Naive thymus-derived CD4-positive, alpha-beta T cell (primary cell): ENCODE measurements at places on chromosomes 7 and 10.

GRCh38 chr7:24395512-24395911 is 111.5 kb downstream of the NPY start:
- no peak for DNase-seq

GRCh38 chr10:93678805-93679587 is 23.4 kb downstream of the FRA10AC1 start:
- no peak for DNase-seq

DNA sequence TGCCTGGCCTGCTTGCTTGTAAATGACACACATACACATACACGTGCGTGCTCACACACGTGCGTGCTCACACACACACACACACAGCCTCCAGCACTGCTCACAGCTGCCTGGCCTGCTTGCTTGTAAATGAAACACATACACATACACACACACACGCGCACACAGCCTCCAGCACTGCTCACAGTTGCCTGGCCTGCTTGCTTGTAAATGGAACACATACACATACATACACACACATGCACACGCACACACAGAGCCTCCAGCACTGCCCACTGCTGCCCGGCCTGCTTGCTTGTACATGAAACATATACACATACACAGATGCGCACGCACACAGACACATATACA is 397.2 kb downstream of the PLXNA4 start:
- DNase-seq: no peak

DNA sequence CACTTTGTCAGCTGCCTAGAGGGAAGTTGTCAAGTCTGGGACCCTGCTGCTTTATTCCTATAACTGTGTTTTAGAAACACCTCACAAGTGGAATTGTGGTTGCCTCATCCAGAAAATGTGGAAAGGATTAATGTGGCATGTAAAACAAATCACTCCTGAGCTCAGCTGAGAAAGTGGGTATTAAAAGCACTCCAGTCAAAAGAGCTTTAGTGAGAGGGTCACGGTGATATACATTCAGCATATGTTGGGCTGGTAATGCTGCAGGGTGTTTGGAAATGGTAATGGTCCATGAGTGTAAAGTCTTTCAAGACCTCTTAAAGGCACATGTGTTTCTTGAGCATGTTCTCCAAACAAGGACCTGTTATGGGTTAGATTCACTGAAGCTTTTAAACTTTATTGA is 318.2 kb upstream of the MEOX2 start:
- DNase-seq: no peak

DNA sequence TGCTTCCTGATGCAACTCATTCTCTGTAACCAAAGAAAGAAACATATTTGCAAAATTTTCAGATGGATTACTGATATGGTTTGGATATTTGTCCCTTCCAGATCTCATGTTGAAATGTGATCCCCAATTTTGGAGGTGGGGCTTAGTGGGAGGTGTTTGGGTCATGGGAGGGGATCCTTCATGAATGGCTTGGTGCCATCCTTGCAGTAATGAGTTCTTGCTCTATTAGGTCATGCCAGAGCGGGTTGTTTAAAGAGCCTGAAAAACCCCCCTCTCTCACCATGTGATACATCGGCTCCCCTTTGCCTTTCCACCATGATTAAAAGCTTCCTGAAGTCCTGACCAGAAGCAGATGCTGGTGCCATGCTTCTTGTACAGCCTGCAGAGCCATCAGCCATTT is 43.8 kb upstream of the PRKG1 start:
- no peak for DNase-seq

DNA sequence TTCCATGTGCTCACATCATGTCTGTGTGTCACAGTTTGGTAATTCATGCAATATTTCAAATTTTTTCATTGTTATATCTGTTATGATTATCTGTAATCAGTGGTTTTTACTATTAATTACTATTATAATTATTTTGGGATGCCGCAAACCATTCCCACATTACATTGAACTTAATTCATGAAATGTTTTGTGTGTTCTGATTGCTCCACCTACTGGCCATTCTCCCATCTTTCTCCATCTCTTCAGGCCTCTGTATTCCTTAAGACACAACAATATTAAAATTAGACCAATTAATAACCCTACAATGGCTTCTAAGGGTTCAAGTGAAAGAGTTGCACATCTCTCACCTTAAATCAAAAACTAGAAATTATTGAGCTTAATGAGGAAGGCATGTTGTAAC is 398.5 kb downstream of the PCDH15 start:
- DNase-seq: no peak

DNA sequence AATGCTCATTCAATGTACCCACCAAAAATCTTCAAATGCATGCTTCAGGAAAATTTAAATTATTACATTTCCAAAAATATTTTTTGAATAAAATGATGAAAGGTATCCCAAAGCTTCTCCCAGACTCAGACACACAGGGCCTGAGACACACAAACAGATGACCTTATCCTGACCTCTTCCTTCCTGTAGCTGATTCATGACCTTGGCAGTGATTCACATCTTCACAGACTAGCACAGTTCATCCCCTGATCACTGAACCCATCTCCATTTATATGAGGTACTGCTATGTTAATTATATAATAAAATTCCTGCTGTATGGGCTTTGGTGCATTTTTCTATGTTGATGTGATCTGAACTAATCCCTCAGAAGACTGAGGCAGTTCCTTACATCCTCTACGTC is 265.0 kb upstream of the GLI3 start:
- DNase-seq: no peak

- DNase-seq: no peak
Observed at GRCh38 chr7:29328045-29328444, 133.5 kb downstream of the CHN2 start.

- no peak for DNase-seq
Observed at GRCh38 chr10:44733501-44734488, 177.3 kb upstream of the TMEM72 start.

DNA sequence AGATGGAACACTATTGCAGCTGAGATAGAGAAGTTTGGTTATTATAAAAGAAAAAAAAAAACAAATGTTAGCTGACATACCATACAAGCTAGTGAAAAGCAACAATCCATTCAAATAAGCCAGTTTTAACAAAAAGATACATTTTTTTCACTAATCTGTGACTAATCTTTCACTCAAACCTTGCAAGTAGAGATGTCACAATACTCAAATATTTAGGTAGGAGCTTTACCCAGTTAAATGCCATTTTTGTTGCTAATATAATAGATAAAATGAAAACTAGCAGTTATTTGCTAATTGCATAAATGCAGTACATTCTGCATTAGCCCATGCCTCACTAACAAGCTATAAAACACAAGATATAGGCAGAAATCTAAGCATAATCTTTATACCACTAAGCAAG is 123.6 kb downstream of the BTAF1 start:
- DNase-seq: no peak

- DNase-seq: no peak
Observed at GRCh38 chr10:76015245-76015644, 583.8 kb downstream of the LRMDA start.

- DNase-seq: no peak
Observed at GRCh38 chr10:7231509-7232414, 179.1 kb downstream of the SFMBT2 start.

DNA sequence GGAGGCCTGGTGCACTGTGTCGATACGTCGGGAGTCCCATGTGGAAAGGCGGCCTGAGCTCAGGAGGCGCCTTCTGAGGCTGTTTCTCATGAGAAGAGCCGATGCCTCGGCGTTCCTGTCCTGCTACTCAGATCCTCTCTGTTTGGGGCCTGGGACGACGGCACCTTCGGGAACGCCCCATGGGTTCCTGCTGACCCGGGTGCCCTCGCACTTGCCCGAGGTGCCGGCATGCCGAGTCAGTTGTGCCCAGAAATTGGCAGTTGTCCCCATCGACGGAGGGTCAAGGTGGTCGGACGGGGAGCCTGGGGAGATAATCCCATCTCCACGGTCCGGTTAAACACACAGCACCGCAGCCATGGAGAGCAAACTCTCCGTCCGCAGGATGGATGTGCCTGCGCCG is 33.0 kb downstream of the NKX6-2 start:
- no peak for DNase-seq

DNA sequence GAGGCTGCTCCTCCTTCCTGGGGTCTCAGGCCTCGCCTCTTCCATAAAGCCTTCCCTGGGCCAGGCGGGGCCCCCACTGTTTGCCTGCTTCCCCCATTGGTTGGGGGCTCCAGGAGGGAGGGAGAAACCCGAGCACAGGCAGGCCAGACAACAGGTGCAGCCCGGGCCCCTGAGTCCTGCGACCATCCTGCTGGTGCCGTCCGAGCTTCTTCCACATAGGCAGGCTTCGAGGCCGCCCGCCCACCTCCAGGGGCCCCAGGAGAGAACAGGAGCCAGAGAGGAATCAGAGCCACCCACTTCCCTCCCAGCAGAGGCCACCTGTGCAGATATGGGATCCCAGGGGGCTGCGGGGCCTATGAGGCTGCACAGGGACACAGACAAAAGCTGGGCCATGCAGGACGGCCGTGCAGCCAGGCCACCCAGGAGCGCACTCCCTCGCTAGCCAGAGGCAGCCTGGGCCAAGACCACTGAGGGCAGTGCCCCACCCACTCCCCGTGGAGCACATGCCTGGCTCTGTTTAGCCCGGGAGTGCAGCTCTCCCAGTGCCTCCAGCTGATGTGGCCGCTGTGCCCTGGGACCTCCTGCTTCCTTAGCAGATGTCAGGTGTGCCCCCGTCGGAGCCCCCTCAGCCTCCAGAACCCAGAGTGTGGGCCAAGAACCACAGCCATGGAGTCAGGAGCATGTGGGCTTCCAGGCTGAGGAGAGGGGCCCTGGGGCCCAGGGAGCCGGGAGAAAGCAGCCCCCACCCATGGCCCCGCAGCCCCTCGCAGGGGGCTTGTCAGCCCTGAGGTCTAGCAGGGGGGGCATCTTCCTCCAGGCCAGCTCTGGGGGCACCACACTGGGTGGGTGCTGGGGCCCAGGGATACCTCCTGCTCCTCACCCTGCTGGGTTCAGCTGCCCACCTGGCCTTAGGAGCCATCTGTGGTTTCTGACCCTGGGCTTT is 59.9 kb upstream of the INPP5A start:
- no peak for DNase-seq

DNA sequence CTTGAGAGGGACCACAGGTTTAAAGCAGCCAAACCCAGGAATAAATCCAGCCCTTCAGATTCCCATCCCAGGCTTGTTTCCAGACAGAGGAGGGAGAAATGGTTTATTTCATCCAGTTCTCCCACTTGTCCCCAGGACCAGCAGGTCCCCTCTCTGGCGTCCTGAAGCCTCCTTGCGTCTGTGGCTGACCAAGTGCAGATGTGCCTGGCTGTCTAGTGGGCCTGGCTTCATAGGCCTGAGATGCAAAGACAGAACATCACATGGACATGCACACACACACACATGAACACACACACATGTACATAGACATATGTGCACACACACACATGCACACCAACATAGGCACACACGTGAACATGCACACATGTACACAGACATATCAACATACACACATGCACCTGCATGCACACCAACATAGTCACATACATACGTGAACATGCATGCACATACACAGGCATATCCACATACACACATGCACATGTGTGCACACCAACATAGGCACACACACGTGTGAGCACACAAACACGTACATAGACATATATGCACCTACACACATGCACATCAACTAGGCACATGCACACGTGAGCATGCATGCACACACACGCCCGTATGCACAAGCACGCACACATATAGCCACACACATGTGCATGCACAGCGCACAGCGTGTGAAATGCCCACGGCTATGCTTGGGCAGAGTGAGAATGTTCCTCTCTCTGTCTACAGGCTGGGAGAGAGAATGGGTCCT is 10.7 kb downstream of the FOXL3 start:
- DNase-seq: no peak

GRCh38 chr10:120342115-120342714 is 114.8 kb upstream of the PLPP4 start:
- DNase-seq: no peak

DNA sequence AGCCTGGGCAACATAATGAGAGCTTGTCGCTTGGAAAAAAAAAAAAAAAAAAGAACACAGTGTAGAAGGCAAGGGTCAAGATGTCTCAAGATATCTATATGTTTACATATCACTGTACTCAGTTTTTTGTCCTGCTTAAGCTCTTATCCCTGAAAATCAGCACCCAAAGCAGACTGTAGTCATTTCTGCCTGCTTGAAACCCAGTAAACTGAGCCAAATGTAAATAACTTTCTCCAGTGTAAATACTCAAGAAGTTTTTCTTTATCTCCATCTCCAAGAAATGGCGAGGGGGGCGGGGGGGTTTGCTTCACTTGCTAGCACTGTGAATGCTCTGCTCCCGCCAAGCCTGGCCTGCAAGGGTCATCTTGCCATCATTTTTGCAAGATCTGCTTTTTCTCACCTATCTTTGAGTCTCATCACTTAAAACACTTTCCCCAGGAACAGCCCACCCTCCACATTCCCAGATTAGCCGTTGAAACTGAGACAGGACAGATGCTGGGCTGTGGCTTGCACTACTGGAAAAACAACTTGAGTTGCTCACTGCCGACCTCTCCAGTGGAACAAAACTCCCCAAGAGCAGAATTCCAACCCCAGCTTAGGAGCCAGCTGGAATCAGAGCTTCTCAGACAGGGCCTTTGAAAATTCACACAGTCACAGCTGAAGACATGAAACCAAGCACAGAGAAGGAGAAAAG is 54.6 kb downstream of the AFAP1L2 start:
- DNase-seq: no peak

DNA sequence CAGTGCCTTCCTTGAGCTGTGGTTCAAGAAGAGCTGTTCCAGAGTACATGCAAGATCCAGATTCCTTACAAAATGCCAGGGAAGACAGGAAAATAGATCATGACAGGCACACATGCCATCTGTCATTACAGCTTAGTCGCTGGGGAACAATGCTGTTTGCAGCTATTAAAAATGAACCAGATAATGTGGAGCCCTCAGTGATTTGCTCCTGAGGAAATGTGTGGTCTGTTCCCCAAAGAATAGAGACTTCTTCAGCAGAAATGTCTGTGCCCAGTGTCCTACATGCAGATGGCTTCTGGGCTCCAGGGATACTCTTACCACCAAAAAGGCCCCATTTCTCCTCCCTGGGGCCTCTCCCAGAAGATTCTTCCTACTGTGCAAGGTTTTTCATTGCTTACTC is 627.9 kb downstream of the SORCS3 start:
- no peak for DNase-seq

DNA sequence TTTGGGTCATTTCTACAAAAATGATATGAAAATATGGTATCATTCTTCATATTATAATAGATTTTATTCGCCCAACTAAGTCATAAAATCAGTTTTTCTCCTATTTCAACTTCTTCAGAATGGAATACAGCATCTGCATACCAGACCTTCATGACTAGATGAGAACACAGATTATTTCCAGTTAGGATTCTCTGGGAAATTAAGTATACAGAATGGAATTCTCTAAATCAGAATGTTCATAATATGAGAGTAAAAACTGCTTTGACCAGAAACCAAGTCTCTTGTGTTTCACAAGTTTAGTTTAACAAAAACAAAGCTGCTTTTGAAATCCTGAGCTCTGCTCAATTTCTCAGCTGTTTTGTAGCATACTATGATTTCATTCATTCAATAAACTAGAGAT is 160.3 kb upstream of the SEMA3A start:
- DNase-seq: no peak

- DNase-seq: no peak
Observed at GRCh38 chr7:149004405-149005370, 23.6 kb downstream of the PDIA4 start.
